ENCODE measurements at places on chromosomes 5 and 9. TPM values are rescaled to one million over a fixed set of nuclear protein-coding genes. Genes with fewer than 3 reads are reported as not detected.

The KCNIP1 gene
- 0.29 TPM for total RNA-seq

The IFNK gene
- not detected for total RNA-seq

The C9orf78 gene
- total RNA-seq, result 59.7 TPM

The RRAGA gene
- 32.0 TPM for total RNA-seq

The SLIT3 gene
- not detected for total RNA-seq

The ZBED3 gene
- total RNA-seq, result 4.2 TPM

The SLC36A3 gene
- not detected for total RNA-seq

The MEIKIN gene
- total RNA-seq, result not detected

The ANXA2R gene
- 15.3 TPM for total RNA-seq

The ADAMTS19 gene
- total RNA-seq, result 3.1 TPM

The AGPAT2 gene
- 38.5 TPM for total RNA-seq

The ZBTB6 gene
- 26.5 TPM for total RNA-seq

The CHSY3 gene
- total RNA-seq, result not detected

The DPP7 gene
- total RNA-seq, result 114 TPM

The GPR150 gene
- 0.51 TPM for total RNA-seq

The SH3TC2 gene
- not detected for total RNA-seq

The ZNF367 gene
- total RNA-seq, result 6.8 TPM

The OTULINL gene
- total RNA-seq, result not detected

The CER1 gene
- not detected for total RNA-seq

The MAMDC4 gene
- 7.9 TPM for total RNA-seq
